Stimulated activated CD4-positive, alpha-beta T cell treated with anti-CD3 and anti-CD28 coated beads, TNF-alpha, amount 100 ng/mL, for 1 hour (primary cell): ENCODE measurements at places on chromosomes 1 and 21.

- no peak for DNase-seq
These were observed 104.8 kb upstream of the SLC45A1 start for GRCh38 chr1:8213136-8213535.

- no peak for DNase-seq
These were observed 57.5 kb downstream of the PCP4 start for GRCh38 chr21:39924577-39925308.

DNA sequence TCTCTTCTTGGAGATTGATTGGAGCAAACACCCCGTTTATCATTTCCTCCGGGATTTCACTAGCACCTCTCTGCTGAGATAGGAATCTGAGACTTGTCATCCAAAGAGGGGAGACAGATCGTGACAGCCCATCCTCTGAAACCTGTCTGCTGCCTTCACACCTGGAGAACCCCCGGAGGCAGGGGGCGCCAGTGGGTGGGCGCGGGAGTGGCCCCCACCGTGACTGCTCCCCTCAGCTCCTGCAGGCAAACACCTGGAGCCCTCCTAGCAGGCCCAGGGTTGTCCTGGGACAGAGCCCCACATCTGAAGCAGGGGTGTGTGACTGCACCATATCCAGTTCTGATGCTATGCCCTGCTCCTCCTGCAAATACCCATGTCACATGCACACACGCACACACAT is 209.5 kb upstream of the POU3F1 start:
- DNase-seq: no peak

DNA sequence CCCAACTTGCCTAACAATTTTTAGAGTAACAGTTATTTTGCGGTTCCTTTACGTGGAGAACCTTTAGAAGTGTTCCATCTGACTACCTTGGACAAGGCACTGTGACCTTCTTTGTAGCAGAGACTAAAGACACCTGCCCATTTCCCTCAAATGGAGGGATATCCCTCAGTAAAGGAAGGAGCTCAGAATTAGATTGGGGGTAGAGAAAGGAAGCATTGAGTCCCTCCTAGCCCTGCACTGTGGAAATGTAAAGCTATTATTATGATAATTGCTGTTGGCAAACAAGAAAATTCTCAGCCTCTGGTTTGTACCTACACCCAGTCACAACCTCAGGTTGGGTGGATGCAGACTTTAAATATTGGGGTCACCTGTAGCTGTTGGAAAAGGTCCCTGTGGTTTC is 72.6 kb upstream of the MACF1 start:
- no peak for DNase-seq

DNA sequence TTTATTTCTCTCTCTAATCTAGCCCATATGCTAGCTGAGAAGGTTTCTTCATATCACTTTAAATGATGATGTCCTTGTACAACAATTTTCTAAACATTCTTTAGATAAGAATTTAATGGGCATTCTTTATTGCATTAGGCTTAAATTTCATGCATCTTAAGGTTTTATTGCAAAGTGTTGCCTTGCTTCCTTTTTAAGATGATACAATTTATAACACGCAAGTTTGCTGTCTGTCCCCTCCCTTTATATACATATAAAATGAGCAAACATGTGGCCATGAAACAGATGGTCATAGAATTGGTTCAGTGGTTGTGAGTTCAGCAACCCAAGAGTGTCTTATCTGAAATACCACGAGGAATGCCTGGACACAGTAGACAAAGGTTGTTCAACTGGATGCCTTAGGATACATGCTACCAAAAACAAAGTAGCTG is 12.1 kb downstream of the NBPF3 start:
- DNase-seq: no peak

GRCh38 chr1:10309243-10310011 is 89.4 kb upstream of the PGD start:
- DNase-seq: no peak

DNA sequence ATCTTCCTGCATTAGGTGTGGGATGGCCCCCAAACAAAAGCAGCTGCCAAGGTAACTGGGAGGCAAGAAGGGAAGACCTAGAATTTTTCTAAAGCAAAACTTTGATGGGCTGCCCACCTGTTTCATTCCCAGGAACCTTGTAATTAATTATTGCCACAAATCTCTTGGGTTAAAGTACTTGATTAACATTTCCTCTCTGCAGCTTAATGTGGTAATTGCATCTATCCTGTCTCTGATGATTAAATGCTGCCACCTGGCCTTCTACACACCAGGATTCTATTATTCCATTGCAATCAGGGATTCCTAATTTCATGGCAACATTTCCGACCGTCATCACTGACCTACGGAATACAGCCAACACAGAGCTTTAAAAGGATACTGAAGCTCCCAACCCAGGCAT is 68.3 kb upstream of the RC3H1 start:
- DNase-seq: no peak

GRCh38 chr1:66527686-66528085 is 6.3 kb upstream of the SGIP1 start:
- no peak for DNase-seq

DNA sequence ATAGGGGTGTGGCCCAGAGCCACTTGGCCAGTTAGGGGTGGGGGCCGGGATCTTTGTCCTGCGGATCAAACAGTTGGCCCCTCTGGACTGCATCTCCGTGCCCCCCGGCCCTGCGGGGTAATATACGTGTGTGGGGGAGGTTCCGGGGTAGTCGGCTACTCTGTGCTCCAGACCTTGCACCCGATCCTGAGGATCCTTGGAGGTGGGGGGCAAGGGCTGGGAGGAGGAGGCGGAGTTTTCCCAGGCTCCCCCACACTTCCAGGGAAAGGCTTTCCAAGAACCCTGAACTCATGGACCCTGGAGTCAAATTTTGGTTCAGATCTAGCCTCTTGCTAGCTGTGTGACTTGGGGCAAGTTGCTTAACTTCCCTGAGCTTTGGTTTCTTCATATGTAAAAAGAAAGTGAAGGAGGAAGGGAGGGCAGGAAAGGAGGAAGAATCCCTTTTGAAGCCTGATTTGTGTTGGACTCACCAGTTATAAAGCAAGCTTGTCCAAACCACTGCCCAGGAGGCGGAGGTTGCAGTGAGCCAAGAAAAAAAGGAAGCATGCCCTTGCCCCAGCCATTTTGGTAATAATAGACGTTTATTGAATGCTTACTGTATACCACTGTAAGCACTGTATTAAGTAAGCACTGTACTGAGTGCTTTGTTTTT is 686 bp downstream of the MIIP start:
- DNase-seq: no peak

- no peak for DNase-seq
These were observed 492.0 kb upstream of the USP24 start for GRCh38 chr1:55707196-55707595.

- DNase-seq: no peak
These were observed 60.5 kb downstream of the BACE2 start for GRCh38 chr21:41228492-41228891.

GRCh38 chr21:40242586-40243265 is 375.5 kb downstream of the PCP4 start:
- DNase-seq: no peak

- DNase-seq: no peak
These were observed 20.4 kb upstream of the HPDL start for GRCh38 chr1:45306319-45306718.

DNA sequence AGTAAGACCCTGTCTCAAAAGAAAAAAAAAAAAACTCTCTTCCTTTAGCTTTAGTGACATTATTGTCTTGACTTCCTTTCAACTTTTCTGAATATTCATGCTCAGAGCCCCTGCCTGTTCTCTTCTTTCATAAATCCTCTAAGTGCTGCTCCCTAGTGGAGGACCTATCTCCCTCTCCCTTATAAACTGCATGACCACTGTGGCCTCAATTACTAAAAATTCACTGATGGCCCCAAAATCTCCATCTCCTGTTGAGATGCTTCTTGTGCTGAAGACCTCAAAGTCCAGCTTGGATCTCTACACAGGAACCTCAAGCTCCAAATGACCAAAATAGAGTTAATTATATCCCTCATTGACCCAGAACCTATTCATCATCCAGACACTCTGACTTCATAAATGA is 7.8 kb downstream of the ITLN1 start:
- no peak for DNase-seq
